Activated T-cell treated with anti-CD3 and anti-CD28 coated beads for 4 hours (primary cell): ENCODE measurements at places on chromosomes 11 and 22.

- DNase-seq: no peak
These were observed 70.6 kb downstream of the CTSC start for GRCh38 chr11:88266919-88267318.

- no peak for DNase-seq
These were observed 101.2 kb upstream of the TIMP3 start for GRCh38 chr22:32700191-32700882.

DNA sequence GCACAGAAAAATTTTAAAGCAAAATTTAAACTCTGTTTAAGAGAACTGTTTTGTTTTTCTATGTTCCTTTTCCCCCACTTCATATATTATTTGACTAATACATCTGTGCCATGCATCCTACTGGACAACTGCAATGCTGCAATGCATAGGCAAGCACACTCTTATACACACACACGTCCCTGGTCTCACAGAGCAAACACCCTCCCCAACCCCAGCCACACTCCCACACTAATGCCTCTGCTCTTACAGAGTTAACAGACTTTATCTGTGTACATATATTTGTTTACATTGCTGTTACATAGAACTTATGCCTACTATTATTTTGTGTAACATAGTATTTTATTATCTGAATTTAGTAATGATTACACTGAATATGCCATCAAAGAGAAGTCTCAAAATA, 25.5 kb upstream of the CTSC start:
- DNase-seq: no peak

GRCh38 chr11:116832350-116833290, 2.9 kb downstream of the APOC3 start:
- DNase-seq: no peak

GRCh38 chr11:76673176-76674142, 2.9 kb upstream of the LRRC32 start:
- no peak for DNase-seq

GRCh38 chr11:110242188-110242587, 54.2 kb downstream of the RDX start:
- DNase-seq: no peak
